NCI-H1048 (cell line): ENCODE measurements at places on chromosomes 16 and 17.

GRCh38 chr16:89863741-89864526 is 9.5 kb upstream of the TCF25 start:
- DNase-seq: no peak

DNA sequence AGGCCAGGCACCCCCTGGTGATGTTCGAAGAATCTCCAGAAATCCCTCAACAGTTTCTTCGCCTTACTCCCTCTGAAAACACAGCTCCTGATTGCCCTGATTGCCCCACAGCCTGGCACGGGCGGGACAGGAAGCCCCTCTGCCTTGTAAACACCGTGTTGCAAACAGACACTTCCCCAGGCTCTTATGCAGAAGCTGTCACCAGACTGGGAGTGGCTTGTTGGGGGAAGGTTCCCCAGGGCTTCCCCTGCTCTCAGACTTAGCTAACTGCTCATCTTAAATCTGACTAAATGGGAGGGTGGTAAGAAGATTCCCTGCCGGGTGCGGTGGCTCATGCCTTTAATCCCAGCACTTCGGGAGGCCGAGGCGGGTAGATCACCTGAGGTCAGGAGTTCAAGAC is 11.2 kb downstream of the PIK3R5 start:
- DNase-seq: no peak

GRCh38 chr16:67082891-67083290 is 26.9 kb upstream of the PHAF1 start:
- no peak for DNase-seq

DNA sequence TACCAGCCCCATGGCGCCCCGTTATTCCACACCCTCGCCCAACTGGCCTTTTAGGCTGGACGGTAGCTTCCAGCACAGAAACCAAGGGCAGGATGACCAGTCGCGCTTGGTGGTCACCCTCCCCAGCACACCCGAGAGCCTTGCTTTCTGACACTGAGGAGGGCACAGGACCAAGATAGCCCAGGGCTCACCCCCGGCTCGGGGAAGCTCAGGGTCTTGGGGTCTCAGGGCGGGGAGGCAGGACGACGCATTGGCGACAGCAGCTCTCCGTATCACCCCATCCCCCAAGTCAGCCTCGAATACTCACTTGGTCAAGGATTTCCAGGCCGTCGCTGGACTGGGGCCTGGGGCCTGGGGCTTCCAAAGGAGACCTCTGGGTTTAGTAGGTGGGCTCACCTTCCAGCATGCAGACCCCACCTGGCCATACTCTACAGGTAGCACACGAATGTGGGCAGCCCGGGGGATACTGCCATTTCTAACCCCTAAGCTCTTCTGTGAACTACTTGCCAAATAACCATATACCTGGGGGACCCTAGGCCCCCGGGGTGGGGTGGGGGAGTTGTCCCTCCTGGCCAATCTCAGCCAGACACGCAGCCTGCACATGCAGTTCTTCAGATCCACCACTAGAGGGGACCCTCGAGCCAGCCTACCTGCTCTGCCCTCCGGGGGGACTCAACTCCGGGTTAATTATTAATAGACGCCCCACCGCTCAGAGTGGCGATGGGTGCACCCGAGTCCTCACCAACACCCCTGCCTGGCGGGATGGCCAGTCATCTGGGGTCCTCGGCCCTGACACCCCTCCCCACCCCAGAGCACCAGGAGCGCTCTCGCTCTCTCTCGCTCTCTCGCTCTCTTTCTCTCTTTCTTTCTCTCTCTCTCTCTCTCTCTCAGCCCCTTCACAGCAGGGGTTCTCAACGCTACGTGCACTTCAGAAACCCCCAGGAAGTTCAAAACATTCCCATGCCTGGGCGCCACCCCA is 30.0 kb downstream of the TBC1D16 start:
- no peak for DNase-seq

GRCh38 chr17:7132511-7133094 is 18.0 kb upstream of the ASGR2 start:
- no peak for DNase-seq

- DNase-seq: no peak
Measured at GRCh38 chr16:53745086-53745485, 41.1 kb downstream of the FTO start.

GRCh38 chr17:56222255-56222654 is 69.0 kb downstream of the ANKFN1 start:
- DNase-seq: no peak

GRCh38 chr17:72882426-72882825 is 210.1 kb downstream of the SLC39A11 start:
- no peak for DNase-seq

DNA sequence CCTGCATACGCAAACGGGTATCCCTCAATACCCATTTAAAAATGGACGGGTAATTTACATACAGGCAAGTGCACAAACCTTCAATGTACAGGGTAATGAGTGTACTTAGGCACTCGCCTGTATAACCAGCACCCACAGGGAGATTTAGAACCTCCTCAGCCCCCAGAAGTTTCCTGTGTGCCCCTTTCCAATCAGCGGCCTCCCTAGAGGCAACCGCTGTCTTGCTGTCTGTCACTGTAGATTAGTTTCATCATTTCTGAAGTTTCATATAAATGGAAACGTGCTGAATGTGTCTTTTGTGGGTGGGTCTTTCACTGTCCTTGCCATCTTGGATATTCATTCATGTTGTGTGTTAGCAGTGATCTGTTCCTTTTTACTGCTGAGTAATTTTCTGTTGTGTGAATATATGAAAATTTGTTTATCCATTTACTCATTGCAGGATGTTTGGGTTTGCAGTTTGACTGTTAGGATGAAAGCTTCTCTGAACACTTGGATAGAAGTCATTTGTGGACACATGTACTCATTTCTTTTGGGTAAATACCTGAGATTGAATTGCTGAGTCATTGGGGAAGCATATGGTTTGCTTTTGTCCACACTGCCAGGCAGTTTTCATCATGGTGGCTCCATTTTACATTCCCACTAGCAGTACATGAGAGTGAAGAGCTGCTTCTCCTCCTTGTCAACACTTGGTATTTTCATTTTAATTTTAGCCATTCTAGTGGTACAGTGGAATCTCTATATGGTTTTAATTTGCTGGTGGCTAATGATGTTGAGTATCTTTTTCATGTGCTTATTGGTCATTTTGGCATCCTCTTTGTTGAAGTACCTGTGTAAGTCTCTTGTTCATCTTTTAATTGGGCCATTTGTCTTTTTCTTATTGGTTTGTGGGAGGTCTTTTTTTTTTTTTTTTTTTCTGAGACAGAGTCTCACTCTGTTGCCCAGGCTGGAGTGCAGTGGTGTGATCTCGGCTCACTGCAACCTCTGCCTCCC is 2.1 kb upstream of the ADCY7 start:
- no peak for DNase-seq

GRCh38 chr16:68605746-68606145 is 39.4 kb upstream of the CDH3 start:
- no peak for DNase-seq

GRCh38 chr17:604765-605164 is 109.9 kb downstream of the VPS53 start:
- DNase-seq: no peak

DNA sequence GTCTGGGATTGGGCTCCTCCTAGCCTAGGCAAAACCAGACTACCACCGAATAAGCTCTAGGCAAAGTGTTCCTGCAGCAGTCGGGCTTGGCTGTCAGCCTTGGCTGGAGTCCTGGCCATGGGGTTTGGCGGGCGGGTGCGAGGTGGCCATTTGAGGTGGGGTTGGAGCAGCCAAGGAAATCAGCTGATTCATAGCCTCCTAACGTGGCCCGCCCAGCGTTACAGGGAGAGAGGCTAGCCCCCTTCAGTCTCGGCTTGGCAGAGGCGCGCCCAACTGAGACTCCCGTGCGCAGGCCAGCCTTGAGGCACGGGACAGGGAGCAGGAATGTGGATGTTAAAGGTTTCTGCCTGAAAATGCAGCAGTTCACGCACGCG is 1.9 kb downstream of the PMP22 start:
- DNase-seq: no peak

- no peak for DNase-seq
Measured at GRCh38 chr17:43660816-43661493, 767 bp downstream of the MEOX1 start.

DNA sequence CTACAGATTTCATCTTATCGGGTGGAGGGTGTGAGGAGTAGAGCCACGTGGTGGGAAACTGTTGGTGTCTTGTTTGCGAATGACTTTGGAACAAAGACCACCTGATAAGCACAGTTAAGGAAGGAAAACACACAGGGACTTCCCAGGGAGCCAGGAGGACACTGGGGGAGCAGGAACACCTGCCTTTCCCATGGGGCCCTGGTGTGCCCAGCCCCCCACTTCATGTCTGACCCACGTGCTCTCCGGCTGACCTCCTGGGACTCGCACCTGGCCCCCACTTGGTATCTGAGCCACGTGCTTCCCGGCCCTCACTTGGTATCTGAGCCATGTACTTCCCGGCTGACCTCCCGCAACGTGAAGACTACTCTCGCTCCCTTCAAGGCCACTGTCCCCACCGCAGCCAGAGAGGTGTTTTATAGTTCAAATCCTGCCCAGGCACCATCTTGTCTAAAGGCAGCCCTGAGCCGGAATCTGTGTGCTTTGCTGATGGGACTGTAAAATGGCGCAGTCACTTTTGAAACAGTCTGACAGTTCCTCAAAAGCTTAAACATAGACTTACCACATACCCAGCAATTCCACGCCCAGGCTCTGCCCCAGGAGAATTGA is 5.4 kb upstream of the CSNK1D start:
- no peak for DNase-seq

- DNase-seq: peak; percentile 99
Measured at GRCh38 chr17:68035131-68035522, 408 bp upstream of the KPNA2 start.

GRCh38 chr16:3038256-3038655 is 1.5 kb upstream of the BICDL2 start:
- DNase-seq: no peak

GRCh38 chr16:67946128-67946569 is 2.2 kb upstream of the LCAT start:
- no peak for DNase-seq

GRCh38 chr17:40345161-40345993 is 19.2 kb downstream of the GJD3 start:
- no peak for DNase-seq

DNA sequence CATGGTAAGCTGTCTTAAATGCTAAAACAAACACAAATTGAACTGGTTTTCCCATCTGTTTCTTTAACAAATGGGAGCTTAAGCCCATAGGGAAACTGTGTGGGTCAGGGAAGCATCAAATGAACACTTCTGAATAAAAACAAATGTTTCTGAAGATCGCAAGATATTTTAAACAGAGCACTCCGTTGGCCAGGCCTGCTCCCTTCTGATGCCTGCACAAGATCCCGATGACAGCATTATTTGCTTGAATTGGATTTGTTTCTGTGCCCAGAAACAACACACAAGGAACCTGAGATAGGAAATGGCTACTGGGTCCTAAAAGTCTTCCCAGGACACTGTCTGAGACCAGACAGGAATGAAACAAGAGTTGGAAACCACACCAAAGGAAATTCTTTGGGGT is 425.8 kb upstream of the ZFHX3 start:
- no peak for DNase-seq

GRCh38 chr16:75572864-75573542 is 6.8 kb downstream of the GABARAPL2 start:
- no peak for DNase-seq

GRCh38 chr17:51010173-51010675 is 110.4 kb downstream of the SPAG9 start:
- DNase-seq: no peak

- no peak for DNase-seq
Measured at GRCh38 chr16:15032547-15033308, 23.1 kb downstream of the NTAN1 start.

- no peak for DNase-seq
Measured at GRCh38 chr17:8039611-8040168, 831 bp downstream of the ALOX15B start.

GRCh38 chr16:86052926-86053325 is 154.0 kb downstream of the IRF8 start:
- DNase-seq: no peak

DNA sequence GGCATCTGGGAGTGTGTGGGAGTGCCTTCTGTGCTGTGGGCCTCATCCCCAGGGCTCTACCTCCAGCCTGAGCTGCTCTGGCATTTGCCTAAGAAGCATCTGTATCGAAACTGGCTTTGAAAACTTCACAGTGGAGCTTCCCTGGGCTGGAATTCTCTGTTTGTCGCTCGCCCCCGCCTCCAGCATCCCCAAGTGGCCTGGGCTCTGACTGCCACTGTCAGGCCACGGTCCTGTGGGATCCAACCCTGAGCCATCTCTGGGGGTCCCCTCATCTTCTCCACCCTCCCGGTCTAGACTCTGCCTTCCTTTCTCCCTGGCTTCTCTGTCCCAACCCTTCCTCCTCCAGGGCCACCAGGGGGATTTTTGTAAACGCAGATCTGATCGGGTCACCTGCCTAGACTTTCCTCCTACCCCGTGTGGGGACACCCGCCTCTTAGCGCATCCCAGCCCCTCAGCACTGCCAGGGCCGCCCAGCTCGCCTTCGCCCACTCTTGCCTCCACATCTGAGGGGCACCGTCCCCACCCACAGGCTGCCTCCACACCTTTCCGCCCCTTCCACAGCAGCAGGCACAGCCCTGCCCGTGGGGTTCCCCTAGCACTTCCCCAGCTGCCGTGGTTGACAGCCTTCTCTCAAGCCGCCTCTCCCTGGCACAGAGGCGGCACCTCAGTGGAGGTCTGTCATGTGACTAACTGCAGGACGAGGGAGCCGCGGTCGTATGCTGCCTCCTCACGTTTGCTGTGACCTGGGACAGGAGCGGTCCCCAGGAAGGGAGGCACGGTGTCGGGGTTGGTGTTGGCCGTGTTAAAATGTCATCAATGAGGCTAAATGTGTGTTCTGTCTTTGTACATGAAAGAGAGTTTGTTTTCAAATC is 12.0 kb downstream of the TBC1D24 start:
- no peak for DNase-seq

DNA sequence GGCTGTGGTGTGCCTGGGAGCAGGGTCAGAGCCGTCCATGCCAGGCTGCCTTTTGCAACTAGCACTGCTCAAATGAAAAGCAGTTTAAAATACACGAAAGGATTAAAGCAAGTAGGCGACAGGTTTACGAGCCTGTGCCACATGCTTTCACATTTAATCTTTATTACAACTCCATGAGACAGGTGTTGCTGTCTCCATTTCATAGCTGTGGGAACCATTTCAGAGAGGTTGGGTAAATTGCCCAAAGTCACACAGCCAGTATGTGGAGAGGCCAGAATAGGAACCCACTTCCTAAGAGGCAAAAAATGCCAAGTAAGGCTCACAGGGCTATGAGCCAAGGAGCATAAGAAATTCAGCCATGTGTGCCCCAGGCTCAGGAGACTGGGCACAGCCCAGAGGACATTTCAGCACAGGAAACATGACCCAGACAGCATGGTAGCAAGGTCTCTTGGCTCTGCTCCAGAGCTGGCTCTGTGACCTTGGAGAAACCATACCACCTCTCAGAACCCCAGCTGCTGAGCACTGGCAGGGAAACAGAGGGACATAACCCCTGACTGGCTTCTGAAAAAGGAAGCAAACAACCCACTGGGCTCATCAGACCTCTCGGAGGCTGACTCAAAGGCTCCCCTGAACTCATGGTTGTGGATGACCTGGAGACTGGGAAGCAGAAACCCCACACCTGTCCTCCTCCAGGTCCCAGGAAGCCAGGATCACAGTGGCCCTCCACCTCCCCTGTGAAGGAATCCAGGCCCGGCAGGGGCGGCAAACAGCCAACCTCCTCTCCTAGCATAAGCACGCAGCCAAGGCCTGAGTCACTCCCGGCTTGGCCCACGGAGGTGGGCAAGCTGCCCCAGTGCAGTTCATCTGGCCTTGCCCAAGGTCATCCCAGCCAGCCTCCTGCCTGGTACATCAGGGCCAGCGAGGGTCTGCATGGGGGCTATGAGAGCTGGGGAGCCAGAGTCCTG is 40.3 kb upstream of the MRPS23 start:
- no peak for DNase-seq
